Naive thymus-derived CD8-positive, alpha-beta T cell (primary cell): ENCODE measurements at places on chromosomes 5 and 9.

- peak; percentile 37 for DNase-seq
These were observed 729 bp upstream of the TNPO1 start for GRCh38 chr5:72815580-72816283.

DNA sequence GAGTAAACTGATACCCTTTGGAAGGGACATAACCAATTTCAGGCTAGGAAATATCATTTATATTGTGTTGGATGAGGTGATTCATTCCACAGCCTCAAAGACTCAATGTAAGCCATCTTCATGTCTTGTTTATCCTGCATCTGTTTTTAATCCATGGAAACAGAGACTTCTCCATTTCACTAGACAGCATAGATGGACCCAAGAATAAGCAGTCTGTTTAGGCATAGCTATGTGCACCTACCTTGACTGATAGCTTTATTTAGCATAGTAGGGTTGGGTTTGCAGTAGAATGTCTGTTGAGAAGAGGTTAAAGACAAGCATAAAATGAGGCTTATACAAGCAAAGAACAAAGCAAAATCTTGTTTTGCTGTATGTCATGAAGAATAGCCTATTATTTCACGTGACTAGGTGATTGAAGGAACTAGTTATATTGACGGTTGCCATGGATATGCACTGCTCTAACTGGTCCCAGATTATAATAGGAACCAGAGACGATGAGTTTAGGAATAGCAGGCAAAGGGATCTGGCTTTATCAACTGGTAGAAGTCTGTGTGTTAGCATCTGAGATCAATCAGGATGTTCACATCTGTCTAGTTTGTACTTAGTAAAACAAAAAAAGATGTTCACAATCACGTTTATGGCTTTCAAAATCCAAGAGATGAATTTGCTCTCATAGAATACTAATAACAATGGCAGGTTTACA, 154.8 kb upstream of the KLF9 start:
- DNase-seq, result no peak

DNA sequence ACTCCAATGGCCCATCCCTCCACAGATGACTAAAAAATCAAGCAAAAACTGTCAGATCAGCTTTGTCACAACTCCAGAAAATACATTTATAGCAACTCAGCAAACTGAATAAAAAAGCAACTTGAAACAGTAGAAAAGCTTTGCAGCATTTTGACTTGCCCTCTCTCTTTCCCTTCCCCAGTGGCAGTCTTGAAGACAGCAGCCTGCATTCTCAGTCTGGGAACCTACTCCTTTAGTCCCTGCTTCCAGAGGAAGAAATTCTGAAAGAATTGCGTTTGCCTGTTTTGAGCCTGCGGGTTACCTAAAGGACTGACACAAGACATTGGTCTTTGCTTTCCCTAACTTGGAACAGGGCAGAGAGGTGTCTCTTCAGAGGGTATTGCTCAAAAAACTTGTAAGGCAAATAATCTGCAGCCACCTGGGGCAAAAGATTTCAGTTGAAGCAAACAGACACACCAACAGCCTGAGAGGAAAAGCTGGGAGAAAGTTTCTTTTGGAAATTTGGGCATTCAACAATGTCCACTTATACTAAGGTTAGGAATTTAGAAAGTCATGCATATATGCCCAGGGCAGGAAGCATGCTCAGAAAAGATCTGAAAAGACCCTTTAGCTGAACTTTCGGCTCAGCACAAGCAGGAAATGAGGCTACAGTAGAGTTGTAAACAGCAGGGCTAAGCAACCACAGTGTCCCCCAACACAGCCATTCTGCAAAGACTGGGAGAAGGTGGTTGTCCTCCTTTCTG, 15.2 kb upstream of the SLC35D2 start:
- DNase-seq, result no peak

DNA sequence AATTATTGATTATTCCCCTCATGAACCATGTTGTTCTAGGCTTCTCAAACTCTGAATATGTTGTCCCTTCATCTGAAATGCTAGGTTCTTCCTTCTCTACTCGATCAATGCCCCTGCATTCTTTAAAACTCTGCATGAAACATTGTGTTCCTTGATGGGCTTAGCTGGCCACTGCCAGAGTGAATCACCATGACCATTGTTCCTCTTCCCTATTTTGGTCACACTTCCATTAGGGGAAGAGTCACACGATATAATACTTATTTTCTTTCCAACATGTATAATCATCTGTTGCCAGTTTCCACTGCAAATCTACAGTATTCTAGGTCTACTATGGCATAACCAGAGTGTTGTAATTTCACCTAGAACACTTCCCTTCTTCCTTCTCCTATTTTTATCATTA, 247.9 kb downstream of the TRPM3 start:
- no peak for DNase-seq

DNA sequence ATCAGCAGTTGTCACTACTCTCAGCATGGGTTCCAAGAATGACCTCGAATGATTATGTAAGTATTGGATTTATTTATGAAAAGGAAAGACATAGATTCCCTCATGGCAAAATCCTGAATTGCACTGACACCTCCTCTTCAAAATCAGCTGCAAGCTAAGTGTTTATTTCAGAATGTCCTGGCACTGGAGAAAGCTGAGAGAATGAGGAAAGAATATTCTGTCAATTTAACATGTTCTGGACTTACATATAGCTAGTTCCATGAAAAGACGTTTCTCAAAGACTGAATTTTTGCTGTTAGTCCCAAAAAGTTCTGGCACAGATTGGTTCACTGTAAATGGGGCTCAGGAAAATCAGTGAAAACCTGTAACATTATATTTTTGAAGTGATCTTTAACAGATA, 120.3 kb downstream of the NREP start:
- DNase-seq, result no peak

- DNase-seq, result no peak
These were observed 219.2 kb downstream of the MEF2C start for GRCh38 chr5:88663793-88664216.
